HFFc6 (cell line): ENCODE measurements at places on chromosomes 7 and 10. TPM values are rescaled to one million over a fixed set of nuclear protein-coding genes. Genes with fewer than 3 reads are reported as not detected.
A peak's percentile ranks its signal among the peaks of the same experiment; 100 is the strongest.

Gene MYOF
- 515 and 529 TPM in 2 replicates for total RNA-seq

Gene SLC16A12
- not detected in 3 replicates for total RNA-seq

Gene ZNF488
- total RNA-seq: 0.05 to 0.07 TPM (median 0.05 TPM) in 3 replicates

- no peak for DNase-seq
Observed at GRCh38 chr7:64997927-64998391, 7.1 kb upstream of the ZNF117 start.

DNA sequence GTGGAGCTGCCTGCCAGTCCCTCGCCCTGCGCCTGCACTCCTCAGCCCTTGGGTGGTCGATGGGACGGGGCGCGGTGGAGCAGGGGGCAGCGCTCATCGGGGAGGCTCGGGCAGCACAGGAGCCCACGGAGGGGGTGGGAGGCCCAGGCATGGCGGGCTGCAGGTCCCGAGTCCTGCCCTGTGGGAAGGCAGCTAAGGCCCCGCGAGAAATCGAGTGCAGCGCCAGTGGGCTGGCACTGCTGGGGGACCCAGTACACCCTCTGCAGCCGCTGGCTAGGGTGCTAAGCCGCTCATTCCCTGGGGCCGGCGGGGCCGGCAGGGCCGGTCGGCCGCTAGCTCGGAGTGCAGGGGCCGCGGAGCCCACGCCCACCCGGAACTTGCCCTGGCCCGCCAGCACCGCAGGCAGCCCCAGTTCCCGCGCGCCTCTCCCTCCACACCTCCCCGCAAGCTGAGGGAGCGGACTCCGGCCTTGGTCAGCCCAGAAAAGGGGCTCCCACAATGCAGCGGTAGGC, 565.9 kb upstream of the NRG3 start:
- DNase-seq: no peak

DNA sequence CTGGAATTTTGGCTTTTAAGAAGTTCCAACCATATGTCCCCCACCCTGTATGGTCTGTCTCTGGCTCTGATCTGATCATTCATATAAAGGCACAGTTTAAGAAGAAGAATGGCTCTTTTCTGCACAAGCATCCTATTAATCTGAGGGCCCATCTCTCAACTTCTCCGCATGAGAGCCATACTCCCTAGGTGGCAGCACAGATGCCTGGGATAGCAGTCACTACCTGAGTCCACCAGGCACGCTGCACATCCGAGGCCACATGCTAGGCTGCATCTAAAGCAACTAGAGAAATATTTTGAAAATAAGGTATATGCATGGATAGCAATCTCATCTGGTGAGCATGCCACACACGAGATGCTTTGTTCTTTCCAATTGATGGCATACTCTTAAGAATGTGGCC, 565.5 kb downstream of the PARD3 start:
- no peak for DNase-seq

Gene VWA2
- 0.07 TPM in 1 of 3 replicates, not detected in the others for total RNA-seq

GRCh38 chr7:2111568-2111967, 121.2 kb downstream of the MAD1L1 start:
- DNase-seq: no peak

GRCh38 chr10:21495002-21495751, 30.3 kb downstream of the SKIDA1 start:
- DNase-seq: no peak

DNA sequence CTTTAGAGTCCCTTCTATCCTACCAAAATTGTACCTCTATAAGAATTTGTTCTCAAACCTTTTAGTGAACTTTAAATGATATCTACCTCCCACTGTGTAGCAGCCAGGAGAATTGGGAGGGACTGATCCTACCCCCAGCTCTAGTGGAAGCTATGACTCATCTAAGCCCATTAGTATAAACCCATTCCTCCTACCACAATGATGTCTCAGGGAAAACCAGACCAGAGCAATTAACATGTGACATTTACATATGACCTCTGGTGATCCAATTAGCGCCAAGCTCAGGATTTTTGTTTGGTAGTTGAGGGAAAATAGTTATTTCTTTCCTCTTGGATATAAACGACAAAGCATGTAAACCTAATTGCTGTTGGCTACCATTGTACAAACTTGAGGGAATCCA, 33.1 kb upstream of the R3HCC1L start:
- no peak for DNase-seq

DNA sequence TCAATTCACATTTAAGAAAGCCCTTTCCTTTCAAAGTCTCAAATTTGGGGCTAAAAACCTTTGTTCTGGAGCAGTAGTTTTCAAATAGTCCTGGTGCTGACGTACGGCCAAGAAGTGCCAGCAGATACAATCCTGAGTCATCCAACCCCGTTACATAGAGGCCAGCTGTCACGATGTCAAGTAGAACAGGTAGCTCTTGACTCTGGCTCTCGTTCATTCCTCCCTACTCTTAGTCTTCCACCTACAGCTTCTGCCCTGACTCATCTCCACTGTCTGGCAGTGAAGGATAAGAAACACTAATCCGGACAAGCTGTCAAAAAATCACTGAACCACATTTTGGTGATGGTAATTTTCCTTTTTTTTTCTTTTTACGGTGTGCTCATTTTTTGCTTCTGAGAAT, 132.4 kb upstream of the PTN start:
- DNase-seq: no peak

DNA sequence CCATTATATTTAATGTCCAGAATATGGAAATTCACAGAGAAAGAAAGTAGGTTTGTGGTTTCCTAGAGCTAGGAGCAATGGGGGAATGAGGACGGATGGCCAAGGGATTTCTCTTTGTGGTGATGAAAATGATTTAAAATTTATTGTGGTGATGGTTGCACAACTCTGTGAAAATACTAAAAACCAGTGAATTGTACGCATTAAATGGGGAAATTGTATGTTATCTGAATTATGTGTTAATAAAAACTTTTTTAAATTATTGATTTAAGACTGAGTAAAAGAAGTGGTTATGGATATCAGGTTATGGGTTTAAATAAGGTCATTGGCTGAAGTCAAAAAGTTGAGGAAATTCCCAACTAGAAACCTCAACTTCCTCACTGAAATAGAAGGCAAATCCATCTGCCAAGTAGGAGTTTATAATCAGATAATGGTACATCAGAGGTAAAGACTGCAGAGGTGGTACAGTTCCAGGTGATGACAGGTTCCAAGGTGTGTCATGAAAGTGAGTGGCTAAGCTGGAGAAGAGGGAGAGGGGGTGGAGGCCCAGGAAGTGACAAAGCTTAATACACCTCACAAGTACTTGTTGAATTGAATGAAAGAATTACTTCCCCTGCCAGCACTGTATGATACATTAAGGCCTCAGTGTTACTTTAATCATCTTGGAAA, 68.9 kb upstream of the CCDC71L start:
- DNase-seq: no peak

DNA sequence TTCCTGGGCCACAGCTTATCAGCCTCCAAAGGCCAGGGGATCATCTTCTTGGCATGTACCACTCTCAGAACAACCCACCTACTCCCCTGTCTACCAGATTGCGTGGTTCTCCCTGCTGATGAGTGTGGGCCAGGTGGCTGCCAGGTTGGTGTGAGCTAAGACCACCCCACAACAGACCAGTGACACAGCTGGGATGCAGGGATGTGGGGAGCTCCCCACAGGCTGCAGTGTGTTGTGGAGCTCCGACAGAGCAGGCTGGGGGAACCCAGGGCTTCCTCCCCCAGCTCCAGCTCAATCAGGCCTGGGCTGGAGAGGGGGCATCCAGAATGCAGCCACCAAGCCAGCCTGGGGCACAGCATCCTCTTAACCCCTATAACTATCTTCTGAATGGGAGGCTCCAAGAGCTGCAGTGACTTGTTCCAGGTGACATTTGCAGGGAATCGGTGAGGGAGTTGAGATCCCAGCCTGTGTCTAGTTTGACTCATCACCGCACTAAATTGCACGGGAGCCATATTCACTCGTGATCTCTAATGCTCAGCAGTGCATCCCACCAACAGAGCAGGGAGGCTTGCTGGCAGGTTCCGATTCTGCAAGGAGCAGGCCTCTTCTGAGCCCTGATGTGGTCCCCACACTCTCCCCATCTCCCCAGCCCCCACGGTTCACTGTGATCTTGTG, 596 bp upstream of the GDF2 start:
- DNase-seq: no peak

- DNase-seq: no peak
Observed at GRCh38 chr10:42801135-42801534, 18.5 kb downstream of the BMS1 start.

- no peak for DNase-seq
Observed at GRCh38 chr7:36605261-36606051, 118.8 kb downstream of the AOAH start.

DNA sequence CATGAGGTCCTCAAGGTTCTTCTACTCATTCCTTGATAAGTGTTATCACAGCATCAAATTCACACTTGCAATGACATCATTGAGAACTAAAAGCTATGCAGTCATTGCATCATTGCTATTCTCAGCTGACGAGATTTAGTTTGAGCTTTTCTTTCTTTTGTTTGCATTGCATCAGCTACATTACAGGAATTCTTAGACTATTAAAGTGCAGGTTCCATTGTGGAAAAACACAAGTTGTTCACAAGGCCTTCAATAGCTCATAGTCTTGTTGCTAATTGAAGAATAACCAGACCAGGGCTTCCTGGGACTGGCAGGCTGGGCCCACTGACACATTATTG, 139.3 kb downstream of the CXCL12 start:
- peak; percentile 24 for DNase-seq

DNA sequence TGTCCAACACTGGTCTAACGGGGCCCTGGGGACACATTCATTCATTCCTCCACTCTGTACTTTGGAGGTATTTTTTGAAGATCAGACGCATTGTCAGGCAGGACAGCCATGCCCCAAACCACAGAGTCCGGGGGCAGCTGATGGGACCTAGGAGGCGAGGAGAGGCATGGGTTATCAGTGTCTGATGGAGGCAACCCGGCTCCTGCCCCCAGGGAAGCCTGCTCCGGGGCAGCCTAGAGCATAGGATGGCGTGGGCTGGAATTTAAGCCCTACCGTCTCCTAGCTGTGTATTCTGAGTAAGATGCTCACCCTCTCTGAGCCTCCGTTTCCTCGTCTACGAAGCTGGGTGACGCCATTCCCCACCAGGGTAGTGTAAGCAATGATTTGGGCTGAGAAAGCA, 55.4 kb upstream of the ELN start:
- no peak for DNase-seq

DNA sequence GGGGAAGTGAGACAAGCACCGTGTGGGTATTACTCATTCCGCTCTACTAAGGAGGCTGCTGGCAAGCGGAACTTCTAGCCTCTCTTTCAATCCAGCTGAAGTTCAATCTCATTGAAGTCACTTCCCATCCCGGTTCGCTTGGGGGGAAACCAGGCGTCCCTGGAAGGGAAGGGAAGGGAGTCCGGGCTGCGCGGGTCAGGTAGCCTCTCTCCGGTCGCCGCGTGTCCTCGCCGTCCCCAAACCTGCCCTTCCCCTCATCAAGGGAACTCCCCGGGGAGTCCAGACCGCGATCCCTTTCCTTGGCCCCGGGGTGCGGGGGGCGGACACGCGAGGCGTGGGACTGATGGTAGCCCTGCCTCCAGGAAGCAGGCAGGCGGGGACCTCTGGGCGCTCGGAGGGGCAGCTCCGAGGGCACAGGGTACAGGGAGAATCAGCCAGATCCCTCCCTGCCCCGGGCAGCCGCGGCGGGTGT, 598 bp upstream of the ZEB1 start:
- peak; percentile 56 for DNase-seq

Gene PBLD
- total RNA-seq: 10.1 to 14.4 TPM (median 12.1 TPM) in 3 replicates

Gene SPAM1
- not detected in 3 replicates for total RNA-seq

GRCh38 chr7:68601826-68602225, 996.4 kb upstream of the AUTS2 start:
- DNase-seq: no peak

GRCh38 chr10:4315551-4315950, 510.5 kb upstream of the AKR1E2 start:
- DNase-seq: no peak

DNA sequence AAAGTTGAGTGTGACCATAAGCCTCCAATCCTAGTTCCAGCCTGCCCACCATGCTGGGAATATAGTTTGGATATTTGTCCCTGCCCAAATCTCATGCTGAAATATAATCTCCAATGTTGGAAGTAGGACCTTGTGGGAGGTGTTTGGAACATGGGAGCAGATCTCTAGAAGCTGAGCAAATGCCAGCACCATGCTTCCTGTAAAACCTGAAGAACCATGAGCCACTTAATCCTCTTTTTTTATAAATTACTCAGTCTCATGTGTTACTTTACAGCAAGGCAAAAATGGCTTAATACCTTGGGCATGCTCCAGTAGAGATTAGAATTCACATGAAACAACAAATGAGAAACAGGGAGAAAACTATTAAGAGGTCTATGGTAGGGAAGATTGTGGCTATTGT, 27.2 kb downstream of the STEAP1 start:
- no peak for DNase-seq

Gene PRKG1
- 7.7 to 10.6 TPM (median 10.0 TPM) in 3 replicates for total RNA-seq

DNA sequence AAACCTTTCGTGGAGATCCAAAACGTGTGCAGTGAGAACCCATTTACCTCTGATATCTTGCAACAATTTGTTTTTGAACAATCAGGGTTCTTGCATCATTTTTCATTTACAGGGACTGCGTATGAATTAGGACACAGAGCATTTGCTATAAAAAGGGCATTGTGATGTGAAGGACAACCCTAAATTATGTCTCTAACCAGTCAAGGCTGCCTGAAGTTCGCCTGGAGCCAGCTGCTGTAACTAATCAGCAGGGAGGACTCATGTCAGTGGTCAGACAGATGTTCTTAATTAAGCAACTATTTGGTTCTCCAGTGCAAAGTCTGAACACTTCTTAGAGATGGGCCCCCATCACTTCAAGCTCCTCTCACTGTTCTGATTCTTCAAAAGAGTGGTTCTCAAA, 674.8 kb downstream of the KCNMA1 start:
- peak; percentile 8 for DNase-seq

Gene GRID1
- total RNA-seq: not detected in 3 replicates

- no peak for DNase-seq
Observed at GRCh38 chr7:111756687-111757178, 194.4 kb upstream of the IMMP2L start.

DNA sequence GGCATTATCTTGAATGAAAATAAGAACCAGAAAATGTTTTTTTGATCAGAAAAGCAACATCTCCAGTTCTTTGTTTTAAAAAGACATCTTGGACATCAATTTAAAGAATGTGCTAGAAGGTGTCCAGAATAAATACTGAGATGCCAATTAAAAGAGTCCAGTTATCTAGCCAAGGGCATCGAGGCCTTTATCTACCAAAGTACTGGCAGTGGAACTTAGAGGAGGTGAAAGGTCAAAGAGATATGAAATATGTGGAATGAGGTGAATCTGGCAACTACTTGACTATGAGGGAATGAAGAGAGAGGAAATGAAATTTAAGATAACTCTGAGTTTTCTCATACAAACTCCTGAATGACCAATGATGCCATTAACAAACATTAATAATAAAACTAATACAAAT, 154.3 kb upstream of the GNAI1 start:
- DNase-seq: no peak

Gene SLC39A12
- not detected in 3 replicates for total RNA-seq
